NCI-H526 (cell line): ENCODE measurements at places on chromosomes 6 and 20.

DNA sequence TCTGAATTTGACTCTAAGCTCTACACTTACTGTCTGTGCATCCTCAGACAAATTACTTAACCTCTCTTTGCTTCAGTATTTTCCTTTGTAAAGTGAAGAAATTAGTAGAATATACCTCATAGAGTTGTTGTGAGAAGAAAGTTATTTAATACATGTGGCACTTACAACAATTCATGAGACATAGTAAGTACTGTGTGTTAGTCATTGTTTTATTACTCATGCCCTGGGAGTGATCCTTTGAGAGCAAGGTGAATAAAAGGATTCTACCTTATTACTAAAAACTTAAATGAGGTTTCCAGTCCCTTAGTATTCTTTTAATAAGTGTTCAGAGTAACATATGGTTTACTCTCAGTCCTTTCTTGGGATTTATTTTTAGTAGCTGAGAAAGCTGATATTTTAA, 233.6 kb upstream of the MAP3K7 start:
- DNase-seq: no peak

- DNase-seq: no peak
Observed at GRCh38 chr6:26271668-26272024, 93.4 kb upstream of the BTN3A2 start.

DNA sequence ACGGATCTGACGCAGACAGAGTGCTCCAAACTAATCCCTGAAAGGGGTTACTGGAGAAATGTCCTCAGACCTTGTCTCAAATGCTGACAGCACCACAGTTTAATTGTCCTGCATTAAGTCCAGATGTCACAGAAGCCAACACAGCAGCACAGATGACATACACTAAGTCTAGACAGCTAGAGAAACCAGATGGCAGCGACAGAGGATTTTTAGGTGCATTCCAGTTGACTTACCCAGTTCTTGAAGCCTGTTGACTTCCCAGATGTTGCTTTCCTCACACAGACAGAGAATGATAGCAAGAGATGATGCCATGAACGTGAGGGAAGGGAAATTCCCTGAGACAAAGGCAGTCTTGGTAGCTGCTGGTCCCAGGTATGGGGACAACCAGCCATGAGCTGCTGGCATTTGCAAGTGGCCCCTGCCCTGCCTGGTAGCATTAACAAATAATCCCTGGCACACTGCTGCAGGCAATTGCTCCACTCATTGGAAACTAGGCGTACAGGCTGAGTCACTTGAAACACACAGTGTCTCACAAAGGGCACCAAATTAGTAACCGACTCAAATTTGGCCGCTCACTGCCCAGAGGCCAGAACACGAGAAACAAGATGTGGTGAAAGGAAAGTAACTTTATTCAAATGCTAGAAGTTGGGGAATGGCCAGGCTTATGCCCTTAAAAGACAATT, 52.2 kb downstream of the ADGB start:
- DNase-seq: no peak

GRCh38 chr6:55011034-55011433, 163.3 kb upstream of the HCRTR2 start:
- DNase-seq: no peak

DNA sequence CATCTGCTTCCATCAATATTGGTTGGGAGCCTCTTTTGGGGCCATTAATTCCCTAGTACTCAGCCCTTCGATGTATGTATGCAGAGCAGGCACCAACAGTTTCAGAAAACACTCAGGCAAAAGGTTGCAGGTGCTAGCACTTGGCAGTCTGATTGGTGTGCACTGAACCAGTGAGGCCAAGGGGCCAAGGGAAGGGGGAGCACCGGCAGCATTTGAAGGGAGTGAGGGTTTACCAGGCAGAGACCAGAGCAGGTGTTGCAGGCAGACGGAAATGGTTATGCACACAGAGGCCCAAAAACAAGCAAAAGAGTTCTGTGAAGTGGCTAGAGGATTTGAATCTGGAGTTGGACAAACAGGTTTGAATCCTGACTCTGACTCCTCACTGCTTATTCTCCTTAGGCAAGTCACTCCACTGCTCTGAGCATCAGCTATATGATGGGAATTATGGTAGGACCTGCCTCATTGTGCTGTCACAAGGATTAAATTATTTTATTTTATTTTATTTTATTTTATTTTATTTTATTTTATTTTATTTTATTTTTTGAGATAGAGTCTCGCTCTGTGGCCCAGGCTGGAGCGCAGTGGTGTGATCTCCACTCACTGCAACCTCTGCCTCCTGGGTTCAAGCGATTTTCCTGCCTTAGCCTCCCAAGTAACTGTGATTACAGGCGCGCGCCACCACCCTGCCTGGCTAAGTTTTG, 58.1 kb upstream of the SHLD1 start:
- peak; percentile 92 for DNase-seq

- DNase-seq: no peak
Observed at GRCh38 chr6:73696966-73697655, 1.1 kb downstream of the CD109 start.

GRCh38 chr20:62824476-62825332, 7.9 kb downstream of the COL9A3 start:
- no peak for DNase-seq

- DNase-seq: no peak
Observed at GRCh38 chr6:161104966-161105365, 113.4 kb downstream of the MAP3K4 start.

GRCh38 chr20:59932616-59933295, 681 bp downstream of the SYCP2 start:
- DNase-seq: no peak

GRCh38 chr6:127290391-127291265, 24.0 kb downstream of the RNF146 start:
- no peak for DNase-seq

DNA sequence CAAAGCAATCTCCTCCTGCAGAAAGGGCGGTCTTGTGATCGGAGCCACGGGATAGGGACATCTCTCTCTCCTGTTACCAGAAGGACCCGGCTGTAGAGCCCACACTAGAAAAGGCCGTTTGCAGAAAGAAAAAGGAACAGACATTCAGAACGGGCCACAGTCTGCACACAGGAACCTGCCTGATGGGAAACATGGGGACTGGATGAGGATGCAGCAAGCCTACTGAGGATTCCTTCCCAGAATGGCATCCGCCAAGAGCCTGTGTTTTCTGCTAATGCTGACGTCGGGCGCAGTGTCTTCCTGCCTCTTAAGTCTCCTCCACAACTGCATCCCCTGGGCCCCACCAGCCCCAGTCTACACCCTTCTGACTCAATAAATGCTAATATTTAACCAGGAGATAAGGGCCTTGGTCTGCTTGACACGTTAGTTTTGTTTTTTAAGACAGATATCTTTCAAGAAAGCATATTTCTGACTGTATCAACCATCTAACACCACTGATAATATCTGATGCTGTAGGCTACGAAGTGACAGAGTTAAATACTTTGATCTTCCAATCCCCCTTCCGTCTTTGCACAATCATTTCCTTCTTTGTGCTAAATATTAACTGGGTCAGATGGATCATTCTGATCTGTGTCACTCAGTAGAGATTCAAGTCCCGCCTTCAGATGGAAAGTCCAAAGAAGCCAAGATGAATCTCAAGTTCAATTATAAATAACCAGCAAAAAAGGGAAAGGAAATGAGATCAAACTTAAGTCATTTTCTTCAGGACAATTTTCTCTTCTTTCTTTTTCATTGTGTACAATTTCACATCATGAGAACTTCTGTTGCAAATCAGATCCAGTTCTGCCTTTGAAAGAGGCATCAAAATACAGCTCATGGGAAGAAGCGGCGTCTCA, 20.7 kb downstream of the FAM50B start:
- no peak for DNase-seq

DNA sequence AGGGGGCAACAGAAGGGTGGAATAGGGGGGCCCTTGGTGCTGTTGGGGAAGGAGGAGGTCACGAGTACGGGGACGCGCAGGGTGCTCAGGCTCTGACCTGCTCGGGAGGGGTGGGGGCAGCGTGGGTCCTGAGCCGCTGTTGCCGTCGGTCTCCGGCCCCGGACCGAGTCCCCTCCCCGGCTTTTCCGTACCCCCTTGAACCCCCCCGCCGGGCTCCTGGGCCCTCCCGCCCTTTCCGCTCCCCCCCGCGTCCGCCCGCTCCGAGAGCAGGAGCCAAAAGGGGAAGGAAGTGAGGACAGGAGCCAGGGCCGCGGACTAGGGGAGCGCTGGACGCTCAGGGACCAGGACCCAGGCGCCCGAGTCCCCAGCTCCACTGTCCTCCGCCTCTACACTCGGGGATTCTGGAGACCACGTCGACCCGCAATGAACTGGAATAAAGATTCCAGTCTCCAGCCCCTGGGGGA, at the start of gene RGL2:
Gene RGL2 (minus strand): TSS at position 170 of the 464 bp plus-strand sequence. CDS start 332 bp downstream, outside the sequence.
- peak; percentile 74 for DNase-seq

DNA sequence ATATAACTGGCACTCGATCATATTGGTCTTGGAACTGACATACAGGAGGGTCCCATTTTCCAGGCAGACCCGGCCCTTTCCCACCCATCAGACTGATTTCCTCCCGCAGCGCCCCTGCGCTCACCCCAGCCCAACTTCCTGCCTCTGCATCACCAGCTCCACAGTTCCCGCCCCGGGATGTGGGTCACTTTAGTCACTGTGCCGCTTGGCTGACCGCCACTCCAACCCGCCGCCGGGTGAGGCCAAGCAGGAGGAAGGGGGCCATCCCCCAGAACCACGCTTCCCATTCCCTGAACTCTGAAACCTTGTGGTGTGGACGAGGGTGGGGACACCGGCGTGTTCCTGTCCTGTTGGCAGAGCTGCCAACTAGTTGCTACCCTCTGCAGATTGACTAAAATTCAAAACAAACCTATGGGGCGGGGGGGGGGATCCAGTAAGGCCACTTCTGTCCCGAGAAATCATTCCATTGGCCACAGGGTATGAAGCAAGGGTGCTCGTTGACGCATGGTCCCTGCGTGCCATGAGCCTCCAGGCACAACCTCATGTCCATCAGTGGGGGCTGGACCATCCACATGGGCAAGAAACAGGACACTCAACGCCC, 12.3 kb downstream of the TGM2 start:
- DNase-seq: no peak

DNA sequence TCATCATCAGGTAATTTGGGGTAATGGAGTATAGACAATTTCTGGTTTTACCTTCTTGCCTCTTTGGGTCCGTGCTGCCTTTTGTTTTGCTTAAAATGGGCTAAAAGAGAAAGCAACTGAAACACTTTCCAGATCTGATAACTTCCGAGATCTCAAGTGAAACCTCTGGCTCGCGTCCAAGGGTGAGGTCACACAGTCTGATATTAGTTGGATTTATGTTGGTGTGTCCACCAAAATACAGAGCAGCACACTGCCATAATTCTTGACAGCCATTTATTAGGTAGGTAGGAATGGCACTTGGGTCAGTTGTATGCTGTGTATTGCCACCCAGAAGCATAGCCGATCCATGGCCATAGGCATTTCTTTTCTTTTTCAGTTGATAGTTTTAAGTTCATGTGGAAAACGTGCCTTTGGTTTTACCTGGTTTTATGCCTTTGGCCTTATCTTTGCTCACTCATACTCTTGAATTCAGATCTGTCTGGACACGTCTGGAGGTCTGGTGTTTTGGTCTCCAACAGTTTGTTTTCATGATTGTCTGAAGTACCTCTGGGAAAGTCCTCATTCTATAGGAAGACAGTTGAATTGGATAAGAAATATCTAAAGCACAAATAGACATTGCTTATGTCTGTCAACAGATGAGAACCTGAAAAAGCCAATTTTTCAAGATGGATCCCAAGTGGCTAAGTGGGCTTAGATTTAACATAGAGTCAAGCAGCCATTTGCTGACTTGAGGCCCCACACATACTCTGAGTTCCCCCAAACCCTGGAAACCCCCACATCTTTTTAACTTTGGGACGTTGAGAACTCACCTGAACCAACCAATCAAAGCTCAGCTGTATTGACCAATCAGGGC, 320.8 kb downstream of the SOX4 start:
- no peak for DNase-seq

DNA sequence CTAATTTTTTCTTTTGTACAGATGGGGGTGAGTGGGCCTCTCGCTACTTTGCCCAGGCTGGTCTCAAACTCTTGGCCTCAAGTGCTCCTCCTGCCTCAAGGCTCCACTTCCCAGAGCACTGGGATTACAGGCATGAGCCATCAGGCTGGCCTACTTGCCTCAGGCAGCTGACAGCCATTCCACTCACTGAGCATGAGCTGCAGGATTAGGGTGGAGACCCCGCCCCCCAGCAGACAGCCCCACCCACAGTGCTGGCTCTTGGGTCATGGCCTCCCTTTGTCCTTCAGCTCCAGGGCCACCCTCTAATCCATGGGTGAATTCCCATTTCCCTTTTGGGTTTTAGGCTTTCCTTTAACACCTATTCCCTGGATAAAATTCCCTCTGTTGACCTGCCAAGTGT, 82.1 kb downstream of the BFSP1 start:
- DNase-seq: no peak
